ENCODE measurements at places on chromosomes 11 and 22. TPM values are rescaled to one million over a fixed set of nuclear protein-coding genes. Genes with fewer than 3 reads are reported as not detected.

GRCh38 chr11:1277936-1278512 is 31.4 kb downstream of the TOLLIP start:
- H3K27me3 ChIP-seq, result no peaks in the 10 kb centered on the region
- DNase-seq, result no peak
- no peak overlapping the region for H3K4me3 ChIP-seq
- H3K36me3 ChIP-seq, result no peaks in the 10 kb centered on the region

DNA sequence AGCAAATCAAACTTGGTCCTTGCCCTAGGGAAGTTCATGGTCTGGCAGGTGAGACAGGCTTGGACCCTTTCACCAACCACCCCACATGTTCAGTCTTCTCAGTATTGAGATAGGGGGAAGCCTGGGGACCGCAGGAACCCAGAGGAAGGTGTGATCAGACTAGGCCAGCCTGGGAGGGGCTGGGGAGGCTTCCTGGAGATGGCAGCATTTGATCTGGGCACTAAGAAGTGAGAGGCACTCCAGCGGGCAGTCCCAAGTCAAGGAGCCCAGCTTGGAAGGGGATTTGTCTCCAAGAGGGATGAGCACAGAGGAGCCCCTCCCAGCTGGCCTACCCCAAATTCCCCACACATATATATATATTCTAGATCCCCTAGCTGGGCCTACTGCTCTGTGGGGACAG is 5.4 kb downstream of the LRRC32 start:
- H3K4me3 ChIP-seq, result no peak overlapping the region
- no peak for DNase-seq
- no peak overlapping the region for H3K27ac ChIP-seq
- no peaks in the 10 kb centered on the region for H3K36me3 ChIP-seq

DNA sequence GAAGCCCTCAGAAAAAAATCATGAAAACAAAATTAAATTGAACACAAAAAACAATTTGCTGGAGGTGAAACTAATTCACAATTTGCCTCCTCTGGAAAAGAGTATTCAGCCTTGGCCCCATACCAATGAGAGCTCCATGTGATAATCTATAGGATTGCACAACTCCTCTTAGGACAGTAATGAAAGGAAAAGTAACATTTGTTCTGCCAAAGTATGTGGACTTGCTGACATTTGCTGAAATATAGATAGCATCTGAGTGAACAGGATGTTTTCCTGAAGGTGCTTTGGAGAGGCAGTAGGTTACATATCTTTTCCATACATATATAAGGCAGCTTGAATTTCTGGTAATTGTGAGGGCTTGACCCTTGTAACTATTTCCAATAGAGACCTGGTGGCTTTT is 122.8 kb downstream of the OR4C45 start:
- H3K27ac ChIP-seq, result no peak overlapping the region
- no peaks in the 10 kb centered on the region for H3K36me3 ChIP-seq
- H3K27me3 ChIP-seq, result no peaks in the 10 kb centered on the region
- no peaks in the 10 kb centered on the region for H3K4me1 ChIP-seq
- H3K4me3 ChIP-seq, result no peak overlapping the region

DNA sequence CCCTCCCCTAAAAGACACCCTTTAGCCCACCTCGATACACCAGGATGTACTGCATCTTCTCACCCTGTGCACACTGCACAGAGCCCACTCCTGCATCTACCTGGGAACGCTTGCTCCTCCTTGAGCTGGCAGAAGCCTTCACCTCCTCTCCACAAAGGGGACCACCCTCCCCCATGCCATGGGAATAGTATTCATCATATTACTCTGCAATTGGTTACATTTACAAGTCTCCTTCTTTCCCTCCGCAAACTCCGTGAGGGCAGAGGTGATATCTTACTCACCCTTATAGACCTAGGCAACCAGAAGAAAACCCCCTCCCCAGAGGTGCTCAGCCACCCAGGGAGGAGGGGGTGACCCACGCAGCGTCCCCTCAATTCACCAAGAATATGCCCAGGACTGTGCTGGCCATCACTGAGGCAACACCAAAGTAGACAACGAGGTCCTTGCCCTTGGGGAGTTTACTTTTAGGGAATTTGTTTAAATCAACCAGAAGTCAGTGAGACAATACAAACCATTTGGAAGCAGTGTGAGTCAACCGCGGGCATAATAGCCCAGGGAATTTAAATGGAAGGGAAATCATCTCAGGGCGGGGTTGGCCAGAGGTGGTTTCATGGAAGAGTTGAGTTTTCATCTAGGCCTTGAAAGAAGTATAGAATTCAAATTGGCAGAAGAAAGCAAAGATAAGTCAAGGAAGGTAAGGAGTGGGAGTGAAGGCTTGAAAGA is 214.5 kb downstream of the BARX2 start:
- no peak overlapping the region for H3K4me3 ChIP-seq
- H3K27me3 ChIP-seq, result no peaks in the 10 kb centered on the region
- no peaks in the 10 kb centered on the region for H3K36me3 ChIP-seq
- no peak overlapping the region for H3K27ac ChIP-seq

DNA sequence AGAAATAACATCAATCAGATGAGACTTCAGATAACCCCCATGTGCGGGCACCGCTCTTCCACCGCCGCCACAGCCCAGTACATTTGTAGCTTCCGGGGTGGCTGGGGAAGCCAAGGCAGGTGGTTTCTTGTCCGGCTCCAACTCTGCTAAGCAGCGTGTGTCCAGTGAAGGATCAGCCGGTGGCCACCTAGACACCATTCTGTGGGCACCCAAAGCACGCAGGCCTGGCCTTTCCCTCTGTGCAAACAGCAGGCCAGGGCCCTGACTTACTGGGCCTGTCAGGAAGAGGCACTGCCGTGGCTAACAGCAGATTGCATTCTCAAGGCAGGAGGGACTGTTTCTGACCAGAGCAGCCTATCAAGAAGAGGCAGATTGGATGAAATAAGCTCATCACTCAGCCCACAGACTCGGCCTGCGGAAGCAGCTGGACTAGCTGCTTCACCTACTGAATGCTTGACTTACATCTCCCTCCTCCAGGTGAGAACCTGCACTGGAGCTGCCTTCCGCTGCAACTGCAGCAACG is 74.8 kb downstream of the ETS1 start:
- H3K4me1 ChIP-seq, result peaks cover 35% of the 10 kb centered on the region
- no peak overlapping the region for H3K27ac ChIP-seq
- H3K27me3 ChIP-seq, result no peaks in the 10 kb centered on the region
- H3K36me3 ChIP-seq, result no peaks in the 10 kb centered on the region
- DNase-seq, result no peak
- no peak overlapping the region for H3K4me3 ChIP-seq

- no peaks in the 10 kb centered on the region for H3K27me3 ChIP-seq
- DNase-seq, result peak; percentile 58
- H3K4me3 ChIP-seq, result no peak overlapping the region
- H3K36me3 ChIP-seq, result no peaks in the 10 kb centered on the region
- no peak overlapping the region for H3K27ac ChIP-seq
These were observed 18.4 kb downstream of the KCNQ1 start for GRCh38 chr11:2462986-2463765.

DNA sequence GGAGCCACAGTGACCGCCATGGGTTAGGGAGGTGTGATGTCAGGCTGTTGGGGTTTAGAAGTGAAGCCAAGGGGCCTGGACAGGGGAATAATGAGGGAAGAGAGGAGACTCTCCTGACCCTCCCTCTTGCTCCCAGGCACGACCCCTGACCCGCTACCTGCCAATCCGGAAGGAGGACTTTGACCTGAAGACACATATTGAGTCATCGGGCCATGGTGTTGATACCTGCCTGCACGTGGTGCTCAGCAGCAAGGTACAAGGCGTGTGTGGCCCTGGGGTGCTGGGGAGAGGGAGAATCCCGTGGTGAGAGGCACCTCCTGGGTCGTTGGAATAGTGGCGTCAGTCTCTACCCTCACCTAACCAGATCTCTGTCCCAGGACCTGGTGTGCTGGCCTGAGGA is 29.5 kb downstream of the TREH start:
- H3K4me1 ChIP-seq, result no peaks in the 10 kb centered on the region
- H3K27me3 ChIP-seq, result no peaks in the 10 kb centered on the region
- H3K27ac ChIP-seq, result no peak overlapping the region
- peaks cover 4% of the 10 kb centered on the region for H3K36me3 ChIP-seq

DNA sequence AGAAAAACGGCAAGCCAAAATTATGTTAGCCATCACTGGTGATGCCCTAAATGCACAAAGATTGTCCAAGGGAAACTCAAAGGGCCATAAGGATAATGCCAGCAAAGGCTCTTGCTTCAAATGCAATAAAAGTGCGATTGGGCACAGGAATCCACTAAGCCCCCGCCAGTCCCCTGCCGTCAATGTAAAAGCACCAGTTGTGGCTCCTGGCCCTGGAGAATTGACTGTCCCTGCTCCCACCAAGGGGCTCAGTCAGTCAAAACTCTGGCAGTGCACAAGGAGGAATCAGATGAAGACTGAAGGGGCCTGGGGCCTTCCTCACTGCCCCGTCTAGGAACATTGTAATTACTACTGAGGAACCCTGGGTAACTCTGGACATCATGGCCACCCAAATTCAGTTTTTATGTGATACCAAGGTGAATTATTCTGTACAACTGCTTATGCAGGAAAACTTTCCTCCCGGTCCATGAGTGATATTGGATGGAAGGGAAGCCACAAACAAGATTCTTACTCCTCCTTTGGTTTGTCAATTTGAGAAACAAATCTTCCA is 85.6 kb downstream of the PIWIL4 start:
- H3K4me1 ChIP-seq, result no peaks in the 10 kb centered on the region
- no peaks in the 10 kb centered on the region for H3K27me3 ChIP-seq
- no peak for DNase-seq
- H3K4me3 ChIP-seq, result no peak overlapping the region
- H3K36me3 ChIP-seq, result no peaks in the 10 kb centered on the region
- H3K27ac ChIP-seq, result no peak overlapping the region

DNA sequence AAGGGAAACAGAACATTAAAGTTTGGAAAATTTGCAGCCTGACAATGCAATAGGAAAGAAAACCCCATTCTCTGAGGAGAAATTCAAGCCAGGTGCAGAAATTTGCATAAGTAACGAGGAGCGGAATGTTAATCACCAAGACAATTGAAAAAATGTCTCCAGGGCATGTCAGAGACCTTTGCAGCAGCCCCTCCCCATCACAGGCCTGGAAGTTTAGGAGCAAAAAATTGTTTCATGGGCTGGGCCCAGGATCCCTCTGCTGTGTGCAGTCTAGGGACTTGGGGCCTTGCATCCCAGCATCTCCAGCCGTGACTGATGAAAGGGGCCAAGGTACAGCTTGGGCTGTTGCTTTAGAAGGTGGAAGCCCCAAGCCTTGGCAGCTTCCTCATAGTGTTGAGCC is 780.2 kb downstream of the LRRC4C start:
- H3K4me3 ChIP-seq, result no peak overlapping the region
- DNase-seq, result no peak
- no peaks in the 10 kb centered on the region for H3K36me3 ChIP-seq
- H3K27ac ChIP-seq, result no peak overlapping the region
- H3K4me1 ChIP-seq, result no peaks in the 10 kb centered on the region
- no peaks in the 10 kb centered on the region for H3K27me3 ChIP-seq

GRCh38 chr11:72864702-72865655 is 50.8 kb downstream of the ATG16L2 start:
- no peak overlapping the region for H3K27ac ChIP-seq
- no peaks in the 10 kb centered on the region for H3K4me1 ChIP-seq
- H3K27me3 ChIP-seq, result no peaks in the 10 kb centered on the region
- H3K4me3 ChIP-seq, result no peak overlapping the region

DNA sequence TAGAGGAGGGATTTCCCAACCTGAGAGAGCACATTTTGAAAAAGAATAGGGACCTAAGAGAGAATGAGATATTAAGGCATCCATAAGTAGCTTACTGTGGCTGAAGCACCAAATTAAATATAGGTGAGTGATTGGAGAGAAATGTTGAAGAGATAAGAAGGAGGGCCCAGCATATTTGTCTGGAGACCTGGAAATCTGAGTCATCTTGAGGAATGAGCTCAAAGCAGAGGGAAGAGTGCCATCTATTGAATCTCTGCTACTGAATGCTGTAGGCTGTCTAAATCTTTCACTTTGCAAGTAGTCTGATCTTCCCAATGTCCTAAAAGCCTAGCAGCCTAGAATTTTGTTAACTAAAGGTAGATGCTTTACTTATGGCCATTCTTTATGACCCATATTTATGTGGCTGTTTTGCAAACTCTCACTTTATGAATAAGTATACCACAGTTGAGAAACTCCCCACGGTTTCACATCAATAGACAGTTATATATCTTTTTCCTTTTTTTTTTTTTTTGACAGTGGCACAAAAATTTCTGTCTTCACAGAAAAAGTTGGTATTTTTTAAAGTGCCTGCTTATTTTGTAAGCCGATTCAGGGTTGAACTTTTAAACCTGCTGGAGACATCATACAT is 2093.5 kb downstream of the LRRC4C start:
- H3K27ac ChIP-seq, result no peak overlapping the region
- H3K4me1 ChIP-seq, result no peaks in the 10 kb centered on the region
- H3K36me3 ChIP-seq, result no peaks in the 10 kb centered on the region
- no peak overlapping the region for H3K4me3 ChIP-seq
- DNase-seq, result peak; percentile 4
- no peaks in the 10 kb centered on the region for H3K27me3 ChIP-seq

DNA sequence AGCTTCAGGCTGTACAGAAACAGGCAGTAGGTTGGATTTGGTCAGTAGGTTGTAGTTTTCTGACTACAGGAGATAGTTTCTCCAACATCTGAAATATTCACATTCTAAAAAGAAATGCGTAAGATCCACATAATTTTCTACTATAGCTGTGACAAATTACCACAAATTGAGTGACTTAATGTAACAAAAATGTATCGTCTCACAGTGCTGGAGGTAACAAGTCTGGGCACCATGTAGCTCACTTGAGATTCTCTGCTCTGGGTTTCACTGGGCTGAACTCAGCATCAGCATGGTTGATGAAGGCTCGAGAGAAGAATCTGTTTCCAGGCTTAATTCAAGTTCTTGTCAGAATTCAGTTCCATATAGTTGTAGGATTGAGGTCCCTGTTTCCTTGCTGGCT is 350.9 kb upstream of the CCDC179 start:
- no peak for DNase-seq
- no peak overlapping the region for H3K4me3 ChIP-seq
- H3K36me3 ChIP-seq, result no peaks in the 10 kb centered on the region
- H3K27me3 ChIP-seq, result no peaks in the 10 kb centered on the region

- no peak overlapping the region for H3K4me3 ChIP-seq
- H3K36me3 ChIP-seq, result no peaks in the 10 kb centered on the region
- no peak for DNase-seq
These were observed 106.1 kb upstream of the PLET1 start for GRCh38 chr11:112366777-112367176.

FOXRED2 gene
- 42.4 TPM for total RNA-seq

PATE2 gene
- total RNA-seq, result 1.3 TPM

NUP160 gene
- total RNA-seq, result 73.2 TPM

LMNTD2 gene
- total RNA-seq, result 12.8 TPM
